Activated CD4-positive, CD25-positive, alpha-beta regulatory T cell (primary cell): ENCODE measurements at places on chromosomes 1 and 21.
A peak's percentile ranks its signal among the peaks of the same experiment; 100 is the strongest.

DNA sequence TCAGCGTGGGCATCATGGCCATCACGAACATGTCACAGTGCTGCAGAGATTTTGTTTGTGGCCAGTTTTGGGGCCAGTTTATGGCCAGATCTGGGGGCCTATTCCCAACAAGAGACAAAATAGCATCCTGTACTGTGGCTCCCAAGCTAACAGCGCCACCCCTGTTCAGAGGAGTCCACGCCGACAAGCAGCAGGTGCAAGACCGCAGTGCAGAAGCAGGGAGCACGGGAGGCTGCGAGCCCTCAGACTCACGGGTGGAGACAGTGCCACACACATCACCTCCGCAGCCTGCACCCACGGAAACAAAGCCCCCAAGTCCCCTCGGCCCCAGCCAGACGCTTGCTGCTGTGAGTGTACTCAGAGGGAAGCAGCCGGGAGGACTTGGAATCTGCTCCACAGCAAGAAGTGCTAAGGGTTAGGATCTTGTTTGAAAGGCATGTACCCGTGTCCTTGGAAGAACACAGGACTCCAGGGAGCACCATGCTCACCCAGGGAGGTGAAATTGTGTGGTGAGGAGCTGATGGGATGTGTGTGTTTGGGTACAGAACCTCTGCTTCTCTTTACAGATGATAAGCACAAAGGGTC is 7.1 kb downstream of the TCP10L start:
- DNase-seq, result no peak

GRCh38 chr1:28064064-28064463 is 24.3 kb downstream of the EYA3 start:
- no peak for DNase-seq

DNA sequence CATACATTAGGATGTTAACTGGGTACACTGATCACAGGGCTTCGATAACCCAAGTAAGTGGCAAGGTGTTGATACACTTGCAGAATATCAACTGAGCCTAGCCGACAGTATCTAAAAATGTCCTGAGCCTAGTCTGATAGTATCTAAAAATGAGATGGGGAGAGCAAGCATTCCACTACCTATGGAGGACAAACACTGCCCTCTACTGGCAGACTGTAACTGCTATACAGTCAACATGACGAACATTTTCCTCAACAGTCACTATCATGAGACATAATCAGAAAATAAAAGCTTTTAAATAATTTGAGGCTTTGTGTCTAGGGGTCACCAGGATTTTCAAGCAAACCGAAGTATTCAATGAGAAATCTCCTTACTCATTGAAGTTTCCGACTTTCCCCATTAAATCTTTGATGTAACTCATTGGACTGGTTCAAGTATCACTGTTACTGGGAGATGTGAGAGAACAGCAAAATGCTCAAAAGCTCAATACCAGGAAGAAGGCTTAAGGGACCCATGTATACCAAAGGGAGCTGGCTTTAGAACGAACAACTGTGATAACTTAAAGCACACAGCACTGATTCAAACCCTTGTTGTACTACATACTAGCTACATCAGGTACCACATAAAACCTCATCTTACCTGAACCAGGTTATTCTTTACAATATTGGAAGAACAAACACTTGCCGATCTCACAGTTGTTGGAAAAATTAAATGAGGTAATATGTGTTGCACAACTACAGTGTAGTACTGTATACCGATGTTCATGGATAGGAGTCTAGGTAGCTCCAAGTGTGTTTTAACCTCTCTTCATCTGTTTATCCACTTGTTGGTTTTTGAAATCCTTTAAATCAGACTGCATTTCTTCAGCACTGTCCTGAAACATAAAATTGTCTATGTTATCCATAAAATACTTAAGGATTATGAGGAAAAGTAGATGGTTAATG is 31.1 kb upstream of the SLC45A3 start:
- DNase-seq, result peak; percentile 17

- DNase-seq, result no peak
Observed at GRCh38 chr21:16913010-16913409, 599.8 kb upstream of the CXADR start.

- DNase-seq, result no peak
Observed at GRCh38 chr1:205630651-205631009, 1.2 kb downstream of the ELK4 start.
